DMS79 (cell line): ENCODE measurements at places on chromosomes 7 and 10.
A peak's percentile ranks its signal among the peaks of the same experiment; 100 is the strongest.

- DNase-seq = peak; percentile 76
Observed at GRCh38 chr10:110802551-110803238, 69.0 kb upstream of the PDCD4 start.

DNA sequence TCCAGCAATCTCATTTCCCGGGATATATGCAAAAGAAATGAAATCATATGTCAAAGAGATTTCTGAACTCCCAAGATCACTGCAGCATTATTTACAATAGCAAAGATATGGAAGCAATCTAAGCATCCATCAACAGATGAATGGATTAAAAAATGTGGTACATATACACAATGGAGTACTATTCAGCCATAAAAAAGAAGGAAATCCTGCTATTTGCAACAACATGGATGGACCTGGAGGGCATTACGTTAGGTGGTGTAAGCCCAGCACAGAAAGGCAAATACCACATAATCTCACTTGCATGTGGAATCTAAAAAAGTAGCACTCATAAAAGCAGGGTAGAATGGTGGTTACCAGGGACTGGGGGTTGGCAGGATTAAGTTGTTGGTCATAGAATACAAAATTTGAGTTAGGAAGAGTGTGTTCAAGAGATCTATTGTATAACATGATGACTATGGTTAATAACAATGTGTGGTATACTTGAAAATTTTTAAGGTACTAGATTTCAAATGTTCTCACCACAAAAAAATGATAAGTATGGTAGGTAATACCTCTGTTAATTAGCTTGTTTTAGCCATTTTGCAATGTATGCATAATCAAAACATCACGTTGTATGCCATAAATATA is 32.9 kb upstream of the EIF5AL1 start:
- DNase-seq = no peak

DNA sequence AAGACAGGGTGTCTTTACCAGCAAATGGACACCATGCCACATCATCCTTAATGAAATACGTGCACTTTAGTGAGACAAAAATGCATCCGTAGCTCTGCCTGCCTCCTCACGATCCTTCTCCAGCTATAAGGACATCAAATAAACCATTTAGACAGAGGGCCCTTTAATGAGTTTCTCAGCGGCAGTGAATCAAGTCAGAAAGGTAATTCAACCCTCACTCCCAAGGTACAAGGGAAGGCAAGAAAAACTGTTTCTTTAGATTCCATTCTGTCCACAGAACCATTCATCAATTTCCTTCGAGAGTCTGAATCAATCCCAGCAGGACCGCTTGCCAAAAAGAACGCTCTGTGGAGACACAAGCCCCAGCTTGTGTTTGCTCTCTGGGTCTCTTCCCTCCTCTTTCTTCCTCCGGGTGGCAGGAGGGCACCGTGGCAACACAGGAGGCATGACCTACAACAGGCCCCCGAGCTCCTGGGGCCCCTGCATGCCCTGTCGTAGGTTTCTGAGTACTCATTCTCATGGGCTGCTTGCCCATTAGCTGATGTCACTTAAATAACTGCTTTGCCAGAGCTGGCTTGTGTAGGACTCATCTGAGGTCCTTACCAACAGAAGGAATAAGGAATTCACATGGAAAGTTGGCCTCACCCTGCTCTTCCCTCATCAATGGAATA is 297.8 kb upstream of the PRKCQ start:
- no peak for DNase-seq

DNA sequence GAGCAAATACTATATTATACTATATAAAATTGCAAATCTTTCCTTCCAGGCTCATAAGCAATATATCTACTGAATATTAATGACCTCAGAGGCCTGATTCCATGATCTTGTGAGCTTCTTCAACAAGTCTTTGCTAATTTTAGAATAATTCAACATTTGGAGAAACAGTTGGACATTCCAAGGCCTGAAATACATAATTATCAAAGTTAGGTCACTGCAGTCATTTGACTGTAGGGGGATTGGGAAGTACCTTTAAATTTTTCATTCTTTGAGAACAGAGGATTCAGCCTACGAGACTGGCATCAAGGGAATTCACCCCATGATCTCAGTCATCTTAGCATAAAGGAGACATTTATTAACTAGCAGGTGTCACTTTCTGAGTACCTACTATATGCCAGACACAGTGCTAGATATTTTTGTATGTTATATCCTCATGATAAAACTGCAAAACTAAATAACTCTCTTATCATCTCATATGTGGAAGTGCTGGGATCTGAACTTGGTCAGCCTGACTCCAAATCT is 85.4 kb downstream of the DOCK4 start:
- no peak for DNase-seq

DNA sequence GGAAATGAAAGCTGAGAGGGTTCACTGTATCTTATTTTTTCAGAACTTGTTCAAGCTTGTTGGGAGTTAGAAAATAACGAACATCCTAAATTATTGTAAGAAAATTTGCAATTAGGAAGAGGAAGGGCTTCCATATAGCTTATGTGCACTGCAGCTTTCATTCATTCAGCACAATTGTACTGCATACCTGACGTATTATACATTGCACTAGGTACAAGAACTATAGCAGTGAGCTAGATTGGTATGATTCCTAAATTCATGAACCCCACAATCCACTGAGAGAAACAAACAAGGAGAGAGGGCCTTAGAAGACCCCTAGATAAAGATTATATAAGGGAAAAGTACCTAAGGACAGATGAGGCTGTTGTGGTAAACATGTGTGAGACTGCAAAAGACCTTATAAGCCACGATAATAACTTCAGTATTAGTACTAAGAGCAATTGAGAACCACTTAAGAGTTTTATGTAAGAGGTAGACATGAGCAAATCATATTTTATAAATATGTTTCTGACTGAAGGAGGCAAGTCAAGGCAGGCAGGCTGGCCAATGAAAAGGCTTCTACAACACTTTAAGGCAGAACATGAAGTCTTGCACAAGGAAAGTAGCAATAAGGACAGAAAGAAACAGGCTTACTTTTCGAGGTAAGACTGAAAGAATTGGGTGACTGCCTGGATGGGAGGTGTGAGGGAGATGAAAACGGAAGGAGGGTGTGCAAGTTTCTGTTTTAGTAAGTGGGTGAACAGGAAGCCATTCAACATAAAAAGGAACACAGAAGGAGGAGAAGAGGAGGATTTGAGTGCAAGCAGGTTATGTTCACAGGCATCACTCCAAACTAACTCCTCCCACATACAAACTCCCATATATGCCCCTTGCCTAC is 77.9 kb upstream of the LRRN3 start:
- DNase-seq = no peak
